ENCODE measurements at places on chromosomes 3 and 15. TPM values are rescaled to one million over a fixed set of nuclear protein-coding genes. Genes with fewer than 3 reads are reported as not detected.

Gene SUCNR1
- total RNA-seq, result 0.17 TPM

Gene IMPG2
- total RNA-seq, result 0.26 TPM

Gene GUCA1C
- total RNA-seq, result not detected

Gene CCDC54
- total RNA-seq, result not detected

Gene SKIL
- 156 TPM for total RNA-seq

Gene TM4SF1
- total RNA-seq, result 28.9 TPM

Gene PLA2G4D
- not detected for total RNA-seq

Gene ECE2
- not detected for total RNA-seq

DNA sequence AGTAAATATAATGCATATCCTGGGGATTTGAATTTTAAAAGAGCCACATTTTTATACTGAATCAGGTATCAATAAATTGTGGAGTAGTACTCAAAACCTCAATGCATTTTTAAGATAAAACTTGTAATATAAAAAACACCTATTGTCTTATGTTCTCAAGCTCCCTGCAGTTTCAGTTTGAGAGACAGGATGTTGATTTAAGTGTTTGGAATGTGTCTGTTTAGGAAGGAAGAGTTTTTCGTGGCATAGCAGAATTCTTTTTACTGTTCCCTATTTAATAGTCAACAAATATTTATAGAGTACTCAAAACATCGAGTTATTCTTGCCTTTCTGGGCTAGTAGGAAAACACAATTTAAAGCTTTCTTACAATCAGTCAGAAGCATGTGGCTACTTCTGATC is 146.1 kb upstream of the BCHE start:
- DNase-seq, result peak; percentile 6

DNA sequence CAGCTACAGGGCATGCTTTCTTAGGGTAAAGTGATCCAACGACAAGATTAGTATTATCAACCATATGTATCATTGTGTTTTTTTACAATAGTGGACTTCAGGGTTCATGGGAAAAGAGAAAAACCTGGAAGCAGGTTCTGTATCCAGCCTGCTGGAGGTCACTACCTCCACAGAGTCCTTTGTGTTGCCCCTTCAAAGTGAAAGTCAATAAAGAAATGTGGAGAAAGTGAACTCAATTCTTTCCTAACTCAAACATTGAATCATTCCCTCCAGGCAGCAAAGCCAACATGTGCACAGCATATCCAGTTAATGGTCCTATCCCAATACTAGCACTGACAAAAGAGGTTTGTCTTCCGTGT is 45.4 kb downstream of the FGF7 start:
- no peak for DNase-seq

GRCh38 chr3:25427942-25428788 is at the start of gene RARB:
RARB (plus strand) TSS chr3:25428263; CDS start chr3:25428732, 469 bp downstream.
- peak; percentile 95 for DNase-seq

- no peak for DNase-seq
Observed at GRCh38 chr3:47261301-47261700, 21.3 kb downstream of the KIF9 start.

DNA sequence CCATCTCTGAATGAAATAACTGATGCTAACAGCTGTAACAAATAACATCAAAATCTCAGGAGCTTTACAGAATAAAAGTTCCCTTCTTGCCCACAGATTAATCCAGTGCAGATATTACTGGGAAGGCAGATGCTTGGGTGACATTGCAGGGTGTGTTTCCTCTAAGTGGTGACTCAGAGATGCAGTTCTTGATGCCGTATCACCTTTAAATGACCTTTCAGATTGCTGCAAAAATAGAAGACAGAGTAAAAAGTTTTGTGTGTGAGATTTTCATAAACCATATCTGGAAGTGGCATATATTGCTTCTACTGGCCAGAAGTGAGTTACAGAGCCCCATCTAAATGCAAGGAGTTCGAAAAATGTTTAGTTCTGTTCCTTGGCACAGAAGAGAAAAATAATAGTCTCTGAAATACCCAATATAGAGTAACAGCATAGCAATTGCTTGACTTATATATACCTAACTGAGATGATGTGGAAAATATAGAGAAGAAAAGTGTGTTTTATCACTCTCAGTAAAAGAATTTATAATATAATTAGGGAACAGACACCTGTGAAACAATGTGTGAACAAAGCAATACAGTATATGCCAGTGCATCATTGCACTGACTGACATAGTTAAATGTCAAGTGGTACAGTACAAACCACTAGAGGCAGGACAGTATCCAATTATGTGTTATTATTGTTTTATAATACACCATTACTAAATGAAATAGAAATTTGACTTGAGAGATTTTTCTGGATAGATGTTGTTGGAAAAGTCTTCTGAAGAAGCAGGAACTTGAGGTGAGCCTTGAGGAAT is 430.7 kb upstream of the CBLB start:
- peak; percentile 69 for DNase-seq

DNA sequence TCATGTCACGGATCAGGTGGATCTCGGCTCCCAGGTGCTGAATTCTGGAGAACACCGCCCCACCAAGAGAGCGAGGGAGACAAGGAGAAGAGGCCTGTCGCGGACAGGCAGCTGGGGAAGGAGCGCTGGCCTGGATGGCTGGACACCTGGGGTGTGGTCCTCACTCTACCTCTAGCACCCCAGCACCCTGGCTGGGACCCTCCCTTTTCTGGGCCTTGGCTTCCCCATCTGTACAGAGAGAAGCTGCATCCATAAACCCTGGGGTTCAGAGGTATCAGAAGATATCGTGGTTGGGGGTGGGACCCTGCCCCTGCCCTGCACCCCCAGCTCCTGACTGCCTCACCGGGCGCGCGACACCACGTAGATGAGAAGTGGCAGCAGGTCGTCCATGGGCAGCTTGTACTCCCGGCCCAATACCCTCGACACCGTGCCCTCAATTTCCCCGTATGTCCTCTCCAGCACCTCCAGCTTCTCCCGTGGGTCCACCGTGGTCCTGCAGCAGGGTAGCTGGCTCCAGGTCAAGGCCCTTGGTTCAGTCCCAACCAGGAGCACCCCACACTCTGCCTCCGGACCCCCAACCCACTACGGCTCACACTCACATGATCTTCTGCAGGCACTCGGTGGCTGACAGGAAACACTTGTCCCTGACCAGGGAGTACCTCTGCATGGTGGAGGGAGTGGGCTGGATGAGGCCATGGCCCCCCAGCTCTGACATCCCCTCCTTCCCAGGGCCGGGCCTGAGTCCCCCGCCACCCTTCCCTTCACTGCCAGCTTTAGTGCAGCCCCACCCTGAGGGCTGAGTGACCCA is 21.7 kb downstream of the ALS2CL start:
- DNase-seq, result no peak

DNA sequence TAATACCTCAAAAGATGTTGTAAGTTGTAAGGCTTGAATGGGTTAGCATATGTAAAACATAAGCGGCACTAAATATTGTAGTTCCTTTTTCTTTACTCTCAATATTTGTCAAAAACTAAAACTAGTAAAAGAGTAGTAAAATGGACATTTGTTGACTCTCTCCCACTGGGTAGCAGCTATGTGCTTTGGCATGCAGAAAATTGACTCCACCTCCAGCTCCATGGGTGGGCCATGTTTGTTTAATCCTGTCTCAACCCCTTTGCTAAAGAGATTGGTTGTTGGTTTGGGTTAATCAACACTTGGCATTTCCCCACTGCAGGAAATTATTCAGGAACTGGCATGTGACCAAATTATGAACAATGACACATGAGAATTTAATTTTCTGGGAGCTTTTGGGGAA is 114.8 kb downstream of the EOMES start:
- no peak for DNase-seq

DNA sequence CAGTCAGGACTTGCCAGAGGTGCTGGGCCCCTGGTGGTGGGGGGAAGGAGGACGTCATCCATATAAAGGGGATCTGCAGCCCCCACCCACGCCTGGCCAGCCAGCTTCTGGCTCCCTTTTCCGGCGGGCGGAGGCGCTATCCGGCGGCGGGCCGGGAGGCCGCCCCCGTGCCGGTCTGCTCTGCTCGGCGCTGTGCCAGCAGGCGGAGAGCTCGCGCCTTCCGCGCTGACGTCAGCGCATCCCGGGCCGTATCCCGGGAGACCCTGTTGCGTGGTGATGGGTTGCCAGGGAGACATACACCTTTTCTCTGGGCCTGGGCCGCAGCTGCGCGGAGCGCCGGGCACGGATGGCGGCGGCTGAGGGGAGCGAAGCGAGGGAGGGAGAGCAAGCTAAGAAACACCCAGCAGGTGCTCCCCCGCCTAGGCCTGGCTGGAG is 1.1 kb downstream of the FAM131A start:
- peak; percentile 75 for DNase-seq

- no peak for DNase-seq
Observed at GRCh38 chr15:50059203-50059772, 59.7 kb downstream of the ATP8B4 start.

GRCh38 chr15:66692391-66692790 is 9.6 kb upstream of the SMAD6 start:
- DNase-seq, result no peak

GRCh38 chr15:80480171-80480811 is 76.1 kb downstream of the ARNT2 start:
- peak; percentile 56 for DNase-seq

GRCh38 chr15:83474578-83474977 is 27.4 kb downstream of the SH3GL3 start:
- no peak for DNase-seq

GRCh38 chr15:25554640-25555039 is 115.8 kb upstream of the UBE3A start:
- DNase-seq, result no peak

All from astrocyte (in vitro differentiated cells and primary cell).